ENCODE measurements at places on chromosomes 16 and 17.
A peak's percentile ranks its signal among the peaks of the same experiment; 100 is the strongest.

DNA sequence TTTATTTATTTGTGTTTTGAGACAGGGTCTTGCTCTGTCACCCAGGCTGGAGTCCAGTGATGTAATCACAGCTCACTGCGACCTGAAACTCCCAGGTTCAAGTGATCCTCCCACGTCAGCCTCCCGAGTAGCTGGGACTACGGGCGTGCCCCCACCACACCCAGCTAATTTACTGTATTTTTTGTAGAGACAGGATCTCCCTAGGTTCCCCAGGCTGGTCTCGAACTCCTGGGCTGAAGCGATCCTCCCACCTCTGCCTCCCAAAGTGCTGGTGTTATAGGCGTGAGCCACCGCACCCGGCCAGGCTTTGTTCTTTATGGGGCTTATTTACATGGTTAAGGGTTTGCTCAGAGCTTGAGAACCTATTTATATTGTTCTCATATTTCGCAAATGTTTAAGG, 5.8 kb upstream of the MEIOB start:
- DNase-seq: no peak

GRCh38 chr17:63040816-63041215, 74.8 kb downstream of the TANC2 start:
- DNase-seq: no peak

DNA sequence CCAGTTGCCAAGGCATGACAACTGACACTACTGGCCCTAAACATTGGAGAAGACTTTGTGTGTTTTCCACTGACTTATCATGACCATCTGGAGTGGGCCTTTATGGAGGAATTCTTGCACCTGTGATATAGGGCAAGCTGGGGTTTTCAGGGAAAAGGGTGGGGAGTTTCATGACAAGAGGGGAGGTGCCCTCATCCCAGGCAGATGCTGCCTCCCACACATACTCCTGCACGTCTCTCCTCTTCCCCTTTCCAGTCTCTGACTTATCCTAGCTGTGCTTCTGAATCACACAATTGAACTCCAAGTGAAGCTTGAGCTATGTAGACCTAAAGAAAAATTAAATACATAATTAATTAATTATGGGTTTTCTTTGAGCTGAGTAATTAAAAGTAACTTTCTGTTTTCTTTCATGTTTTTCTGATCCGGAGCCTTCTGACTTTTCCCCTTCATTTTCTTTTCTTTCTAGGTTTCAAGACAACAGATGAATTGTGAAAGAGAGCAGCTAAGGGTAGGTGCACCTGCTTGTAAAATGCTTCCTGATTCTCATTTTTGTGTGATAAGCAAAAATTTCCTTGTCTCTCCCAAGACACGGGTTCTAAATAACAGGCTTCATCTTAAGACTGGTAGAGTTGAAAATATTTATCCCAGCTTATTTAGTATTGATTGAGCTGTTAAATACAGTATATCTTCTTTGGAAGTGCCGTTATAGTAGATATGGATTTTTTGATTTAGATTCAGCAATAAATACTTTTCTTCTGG, 280.9 kb upstream of the RBFOX1 start:
- DNase-seq: no peak

- no peak for DNase-seq
Observed at GRCh38 chr17:44206825-44207155, 7.1 kb upstream of the ATXN7L3 start.

DNA sequence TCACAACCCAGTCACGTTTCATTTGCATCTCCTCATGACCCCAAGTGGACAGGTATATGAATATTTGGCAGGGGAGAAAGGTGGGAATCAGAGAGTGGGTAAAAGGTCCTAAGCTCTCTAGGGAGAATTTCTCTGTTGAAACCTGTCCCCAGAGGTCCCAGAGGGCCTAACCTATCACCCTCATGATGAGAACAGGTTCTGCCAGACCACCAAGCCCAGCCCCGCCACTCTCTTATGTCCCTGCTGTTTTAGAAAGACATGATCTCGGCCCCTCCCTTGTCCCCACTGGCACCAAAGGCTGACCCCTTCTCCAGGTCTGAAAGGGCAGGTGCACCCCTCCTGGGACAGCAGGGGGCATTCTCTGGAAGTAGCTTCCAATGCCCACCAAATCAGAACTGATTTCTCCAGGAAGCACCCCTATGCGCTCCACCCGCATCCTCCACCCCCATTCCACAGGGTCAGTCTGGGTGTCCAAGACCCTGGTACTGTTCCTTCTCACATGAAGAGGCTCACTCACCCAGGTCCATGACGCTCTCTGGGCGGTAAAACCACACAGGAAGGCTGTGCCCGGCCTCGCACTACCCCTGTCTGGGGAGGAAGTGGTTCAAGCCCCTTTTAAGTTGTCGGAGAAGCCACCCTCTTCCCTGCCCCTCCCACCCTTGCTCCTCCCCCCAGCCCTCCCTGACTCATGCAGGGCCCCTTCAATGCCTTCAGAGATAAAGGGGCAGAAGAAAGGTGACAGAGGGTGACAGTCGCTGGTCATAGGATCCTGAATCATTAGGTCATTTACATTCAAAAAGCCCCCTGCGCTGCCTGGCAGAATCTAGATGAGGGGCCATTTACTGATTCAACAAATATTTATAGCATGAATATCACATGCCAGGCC, at the start of gene CCR7:
Gene CCR7, minus strand, starts transcription at position 590 of the 886 bp plus-strand sequence. Its CDS starts 63 bp downstream, at position 527.
- DNase-seq: peak; percentile 67

- DNase-seq: peak; percentile 32
Observed at GRCh38 chr16:14955546-14956231, 18.4 kb downstream of the NPIPA1 start.

GRCh38 chr16:21244518-21245215, 11.2 kb downstream of the ANKS4B start:
- no peak for DNase-seq

DNA sequence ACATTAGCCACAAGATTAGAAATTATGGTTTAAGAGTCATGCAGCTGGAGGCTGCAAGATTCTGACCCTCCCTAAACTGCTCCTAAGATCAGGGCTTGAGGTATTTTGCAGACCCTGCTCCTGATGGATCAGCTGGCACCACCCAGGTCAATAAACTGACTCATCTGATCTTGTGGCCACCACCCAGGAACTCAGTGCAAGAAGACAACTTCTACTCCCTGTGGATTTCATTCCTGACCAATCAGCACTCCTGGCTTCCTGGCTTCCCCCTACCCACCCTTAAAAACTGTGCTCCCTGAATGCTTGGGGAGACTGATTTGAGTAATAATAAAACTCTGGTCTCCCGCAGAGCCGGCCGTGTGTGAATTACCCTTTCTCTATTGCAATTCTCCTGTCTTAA, 25.0 kb upstream of the MILR1 start:
- no peak for DNase-seq

GRCh38 chr17:28918295-28918694, 15.4 kb upstream of the DHRS13 start:
- DNase-seq: no peak

- DNase-seq: no peak
Observed at GRCh38 chr17:40175928-40176753, 1.1 kb upstream of the RAPGEFL1 start.

GRCh38 chr17:21119247-21119918, 7.4 kb upstream of the DHRS7B start:
- DNase-seq: peak; percentile 80

- DNase-seq: no peak
Observed at GRCh38 chr17:10792151-10792550, 11.7 kb downstream of the TMEM238L start.

- no peak for DNase-seq
Observed at GRCh38 chr16:85800321-85800669, 800 bp downstream of the COX4I1 start.

- DNase-seq: no peak
Observed at GRCh38 chr16:82655720-82656490, 29.1 kb downstream of the CDH13 start.

DNA sequence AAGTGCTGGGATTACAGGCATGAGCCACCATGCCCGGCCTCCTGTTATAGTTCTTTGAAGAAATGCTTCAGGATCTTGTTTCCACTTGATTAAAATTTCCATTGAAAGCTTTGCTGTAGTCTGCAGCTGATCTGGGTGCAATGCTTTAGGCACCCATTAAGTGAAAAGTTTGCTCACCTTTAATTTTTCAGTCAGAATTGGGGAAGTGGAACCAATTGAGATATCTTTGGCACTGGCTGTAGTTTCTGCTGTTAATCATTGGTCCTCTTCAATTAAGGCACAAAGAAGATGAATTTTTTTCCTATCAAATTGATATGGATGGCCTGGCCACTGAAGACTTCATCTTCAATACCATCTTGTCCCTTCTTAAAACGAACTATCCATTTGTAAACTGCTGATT, 336.1 kb upstream of the TBX2 start:
- no peak for DNase-seq

GRCh38 chr17:38701504-38702165, 3.4 kb upstream of the MLLT6 start:
- peak; percentile 75 for DNase-seq

GRCh38 chr17:64171041-64171440, 41.1 kb upstream of the ERN1 start:
- DNase-seq: no peak

DNA sequence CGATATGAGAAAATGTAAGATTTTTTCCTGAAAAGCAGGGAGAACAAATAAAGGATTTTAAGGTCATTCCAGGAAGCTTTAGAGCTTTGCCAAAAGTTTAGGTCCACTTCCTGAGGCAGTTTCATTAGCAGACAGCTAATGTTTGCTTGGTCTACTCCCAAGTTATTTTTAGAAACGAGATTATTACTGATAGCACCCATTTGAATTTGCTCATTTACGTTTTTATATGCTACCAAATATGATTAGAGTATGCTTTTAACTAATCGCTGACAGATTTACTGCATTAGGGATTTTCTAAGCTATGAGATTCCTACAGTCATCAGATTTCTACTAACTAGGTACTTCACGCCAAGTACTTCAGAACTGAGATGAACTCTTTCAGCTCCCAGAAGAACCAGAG, 98.1 kb downstream of the WNT3 start:
- DNase-seq: no peak

- DNase-seq: no peak
Observed at GRCh38 chr17:2844416-2844815, 48.2 kb downstream of the RAP1GAP2 start.

DNA sequence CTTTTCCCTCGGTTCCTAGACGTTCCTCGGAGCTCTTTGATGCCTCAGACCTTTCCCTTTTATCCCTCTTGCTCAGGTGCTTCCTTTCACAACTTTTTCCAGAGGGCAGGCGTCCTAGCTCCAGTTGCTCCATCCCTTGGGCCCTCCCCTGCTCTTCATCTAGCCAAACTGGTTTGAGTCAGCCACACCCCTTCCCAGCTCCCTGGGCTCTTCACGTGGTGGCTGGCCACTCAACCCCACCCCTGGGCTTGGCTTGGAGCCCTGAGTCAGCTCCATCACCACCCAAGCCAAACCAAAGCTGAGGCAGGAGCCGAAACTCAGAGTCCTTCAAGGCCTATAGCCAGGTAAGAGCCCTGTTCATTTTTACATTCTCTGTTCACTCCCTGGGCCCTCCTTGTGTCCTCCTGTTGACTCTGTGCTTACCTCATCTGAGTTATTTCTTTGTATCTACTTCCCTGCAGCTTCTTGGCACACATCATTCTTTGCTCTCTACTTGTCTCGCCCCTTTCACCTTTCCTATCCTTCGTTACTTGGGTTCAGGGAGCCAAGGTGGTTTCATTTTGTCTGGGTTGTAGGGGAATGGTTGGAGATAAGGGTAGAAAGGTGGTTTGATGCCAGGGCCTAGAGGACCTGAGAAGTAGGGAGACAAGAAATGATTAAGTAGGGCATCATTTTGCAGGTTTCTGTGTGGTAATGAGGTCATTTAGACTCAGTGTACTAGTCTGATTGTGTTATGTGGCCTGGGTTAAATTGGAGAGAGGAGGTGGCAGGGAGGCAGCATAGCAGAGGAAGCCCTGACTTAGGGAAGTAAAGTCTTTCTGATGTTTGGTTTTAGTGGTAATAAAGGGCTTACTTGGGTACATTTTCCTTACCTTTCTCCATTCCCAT, 7.6 kb upstream of the PHKG2 start:
- DNase-seq: no peak

DNA sequence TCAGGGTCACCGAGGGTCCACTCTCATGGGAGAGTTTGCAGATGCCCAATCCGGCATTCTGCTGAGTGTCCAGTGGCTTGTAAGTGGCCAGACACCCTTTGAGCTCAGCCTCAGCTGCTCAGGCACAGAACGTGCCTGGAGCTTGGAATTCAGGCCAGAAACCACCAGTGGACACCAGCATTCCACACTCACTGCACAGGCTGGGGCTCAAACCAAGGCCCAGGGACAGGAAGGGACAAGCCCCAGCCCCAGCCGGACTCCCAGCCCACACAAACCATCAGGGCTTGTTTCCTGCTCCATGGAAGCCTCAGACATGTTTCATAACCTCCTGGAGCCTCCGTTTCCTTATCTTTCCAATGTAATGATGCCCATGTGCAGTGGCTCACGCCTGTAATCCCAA, 5.0 kb upstream of the NPRL3 start:
- no peak for DNase-seq

DNA sequence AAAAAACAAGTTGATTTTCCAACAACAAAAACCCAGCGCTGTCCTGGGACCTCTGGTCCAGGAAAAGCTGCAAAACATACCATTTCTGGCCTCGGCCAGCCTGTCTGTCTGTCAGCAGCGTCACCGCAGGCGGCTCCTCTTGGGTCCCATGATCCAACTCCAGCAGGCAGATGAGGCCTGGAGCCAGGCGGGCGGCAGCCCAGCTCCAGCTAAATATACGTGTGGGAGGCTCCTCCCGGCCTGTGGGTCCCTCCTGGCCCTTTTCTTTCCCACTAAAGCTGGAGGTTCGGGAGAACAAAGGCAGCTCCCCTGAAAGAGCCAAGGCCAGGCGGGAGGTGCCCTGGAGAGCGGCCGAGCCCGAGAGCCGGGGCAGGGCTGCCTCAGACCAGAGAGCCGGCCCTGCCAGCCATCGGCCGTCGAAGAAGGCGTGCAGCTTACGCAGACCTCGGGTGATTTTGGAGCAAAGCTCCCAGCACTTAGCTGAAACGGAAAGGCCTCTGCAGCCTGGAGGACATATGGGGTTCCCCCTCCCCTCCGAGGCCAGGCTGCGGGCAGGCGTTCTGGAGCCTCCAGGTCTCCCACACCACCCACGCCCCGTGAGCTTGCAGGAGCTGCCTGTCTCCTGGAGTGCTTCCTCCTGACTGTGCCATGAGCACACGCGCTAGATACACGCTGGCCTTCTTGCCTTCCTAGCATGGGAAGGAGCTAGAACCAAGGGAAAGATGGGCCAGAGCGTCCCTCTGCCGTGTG, 19.9 kb upstream of the JPH3 start:
- no peak for DNase-seq
